NCI-H1417 (cell line): ENCODE measurements at places on chromosomes 11 and 22.

DNA sequence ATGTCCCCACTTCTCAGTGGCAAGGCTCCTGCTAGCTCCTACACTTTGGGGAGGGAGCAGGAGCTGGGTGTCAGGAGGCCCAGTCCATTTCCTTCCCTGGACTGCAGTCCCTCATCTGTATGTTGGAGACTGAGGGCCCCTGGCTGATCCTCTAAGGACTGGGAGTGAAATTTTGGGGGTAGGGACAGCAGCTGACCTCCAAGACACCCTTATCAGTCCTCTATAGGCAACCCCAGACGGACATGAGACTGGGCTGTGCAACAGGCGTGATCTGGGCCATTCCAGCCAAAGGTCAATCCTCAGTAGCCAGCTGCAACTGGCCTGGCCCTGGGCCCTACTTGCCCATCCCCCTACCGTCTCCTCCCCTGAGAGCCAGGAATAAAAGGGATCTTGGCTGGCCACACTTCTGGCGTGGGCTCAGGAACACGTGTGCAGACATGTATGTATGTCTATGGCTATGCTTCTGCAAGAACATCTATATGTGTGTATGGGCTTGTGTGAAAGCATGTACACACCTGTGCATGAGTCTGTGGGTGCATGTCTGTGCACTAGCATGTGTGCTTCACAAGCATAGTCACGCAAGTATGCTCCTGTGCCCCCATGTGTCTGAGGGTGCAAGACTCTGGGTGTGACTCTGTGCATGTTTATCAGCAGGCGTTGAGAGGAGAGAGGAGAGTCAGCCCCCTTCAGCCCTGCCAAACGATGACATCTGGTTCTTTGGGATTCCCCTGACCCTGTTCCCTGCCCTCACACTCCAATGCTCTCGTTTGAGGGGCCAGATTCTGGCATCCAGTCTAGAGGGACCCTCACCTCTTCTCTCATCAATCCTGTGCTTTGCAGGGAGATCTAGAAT, 24.6 kb upstream of the DGAT2 start:
- no peak for DNase-seq

GRCh38 chr22:48277868-48278581, 1515.6 kb downstream of the TBC1D22A start:
- DNase-seq = no peak

DNA sequence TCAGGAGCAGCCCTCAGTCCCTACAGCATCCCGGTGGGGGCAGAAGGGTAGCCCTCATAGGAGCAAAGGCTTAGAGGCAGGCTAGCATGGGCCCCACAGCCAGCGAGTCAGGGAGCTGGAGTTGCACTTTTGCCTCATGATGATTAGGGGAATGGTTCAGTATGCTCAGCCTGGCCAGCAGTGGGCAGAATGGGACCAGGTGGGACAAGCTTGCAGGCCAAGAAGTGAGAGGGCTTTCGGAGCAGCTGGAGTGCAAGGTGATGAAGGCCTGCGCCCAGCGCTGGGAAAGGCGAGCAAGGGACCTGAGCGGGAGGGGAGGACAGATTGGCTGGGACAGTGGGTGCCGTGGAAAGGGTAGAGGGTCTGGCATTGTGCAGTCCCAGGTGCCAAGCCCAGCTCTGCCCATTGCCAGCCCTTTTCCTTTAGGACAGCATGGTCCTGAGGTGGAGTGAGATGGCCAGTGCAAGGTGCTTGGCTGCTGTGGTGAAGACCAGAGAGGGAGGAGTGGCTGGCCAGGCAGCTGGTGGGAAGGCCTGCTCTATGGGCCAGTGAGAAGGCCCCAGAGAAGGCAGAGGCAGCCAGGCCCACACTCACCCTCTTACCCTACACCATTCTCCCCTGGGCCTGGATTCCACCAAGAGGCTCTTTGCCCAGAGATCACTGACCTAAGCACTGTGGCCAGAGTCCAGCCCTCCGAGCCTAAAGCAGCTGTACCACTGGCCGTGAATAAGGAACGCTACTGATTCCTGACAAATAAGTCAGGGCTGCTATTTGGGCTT, 47.9 kb upstream of the SUSD2 start:
- no peak for DNase-seq

GRCh38 chr11:35040221-35040942, 98.6 kb upstream of the CD44 start:
- DNase-seq = no peak

GRCh38 chr11:88324562-88325345, 12.8 kb downstream of the CTSC start:
- no peak for DNase-seq

DNA sequence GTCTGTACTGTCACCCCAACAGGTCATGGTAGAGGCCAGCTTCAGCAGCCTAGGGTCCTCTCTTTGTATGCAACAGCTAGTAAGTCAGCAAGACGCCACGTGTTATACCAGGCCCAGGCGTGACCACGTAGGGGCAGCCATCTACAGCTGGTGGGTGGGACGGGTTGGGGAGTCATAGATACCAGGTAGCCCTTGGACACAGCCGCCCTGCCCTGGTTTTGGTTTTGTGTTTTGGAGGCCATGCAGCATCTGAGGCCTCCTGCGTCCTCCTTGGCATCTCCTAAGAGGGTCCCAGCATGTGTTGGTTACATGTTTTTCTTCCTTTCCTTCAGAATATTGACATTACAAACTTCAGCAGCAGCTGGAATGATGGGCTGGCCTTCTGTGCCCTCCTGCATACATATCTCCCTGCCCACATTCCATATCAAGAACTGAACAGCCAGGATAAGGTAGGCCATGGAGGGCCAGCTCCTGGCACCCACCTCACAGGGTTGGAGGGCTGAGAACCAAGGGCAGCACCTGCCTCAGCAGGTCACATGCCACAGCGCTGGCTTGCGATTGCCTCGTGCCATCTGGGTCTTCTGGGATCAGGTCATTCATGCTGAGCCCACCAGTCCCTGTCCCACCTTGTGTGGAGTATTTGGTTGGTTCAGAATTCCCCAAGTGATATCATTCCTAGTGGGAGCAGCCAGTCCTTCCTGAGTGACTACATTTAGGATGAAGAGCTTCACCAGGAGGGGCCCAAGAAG, 16.0 kb upstream of the ADORA2A start:
- DNase-seq = no peak

DNA sequence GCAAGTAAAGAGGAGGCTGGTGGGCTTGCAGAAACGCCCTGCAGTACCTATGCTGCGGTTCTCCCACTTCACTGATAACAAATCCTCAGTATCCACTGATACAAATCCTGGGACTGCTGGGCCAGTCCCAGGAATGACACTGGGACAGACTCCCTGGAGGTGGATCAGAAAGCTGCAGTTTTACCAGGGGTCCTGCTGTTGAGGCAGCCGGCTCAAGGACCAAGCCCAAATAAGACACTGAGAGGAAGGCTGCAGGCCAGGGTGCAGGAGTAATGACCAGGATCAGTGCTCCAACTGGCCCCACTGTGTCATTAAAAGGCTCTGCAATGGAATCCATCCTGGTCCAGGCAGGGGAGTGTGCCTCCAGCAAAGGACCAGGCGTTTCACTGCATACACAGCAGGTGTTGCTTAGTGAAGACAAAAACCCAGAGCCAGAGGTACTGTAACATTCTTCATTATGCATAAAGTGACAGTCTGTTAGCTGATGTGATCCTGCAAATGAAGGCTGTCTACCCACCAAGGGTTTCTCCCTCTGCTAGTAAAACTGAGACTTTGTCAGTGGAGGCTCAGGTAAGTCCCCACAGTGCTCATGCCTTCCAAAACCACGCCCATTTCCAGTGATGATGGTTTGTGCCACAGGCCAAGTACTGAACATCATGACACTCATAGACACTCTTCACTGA, 1.4 kb upstream of the C22orf39 start:
- no peak for DNase-seq

- DNase-seq = no peak
Measured at GRCh38 chr11:34824425-34824824, 91.8 kb downstream of the APIP start.

GRCh38 chr22:23313791-23314567, 133.7 kb downstream of the BCR start:
- no peak for DNase-seq

- DNase-seq = peak; percentile 95
Measured at GRCh38 chr11:35485656-35486322, 39.6 kb downstream of the PAMR1 start.

- DNase-seq = no peak
Measured at GRCh38 chr11:132853886-132854285, 678.4 kb downstream of the OPCML start.

- DNase-seq = peak; percentile 27
Measured at GRCh38 chr11:124068601-124069110, 27.5 kb upstream of the OR10G7 start.

DNA sequence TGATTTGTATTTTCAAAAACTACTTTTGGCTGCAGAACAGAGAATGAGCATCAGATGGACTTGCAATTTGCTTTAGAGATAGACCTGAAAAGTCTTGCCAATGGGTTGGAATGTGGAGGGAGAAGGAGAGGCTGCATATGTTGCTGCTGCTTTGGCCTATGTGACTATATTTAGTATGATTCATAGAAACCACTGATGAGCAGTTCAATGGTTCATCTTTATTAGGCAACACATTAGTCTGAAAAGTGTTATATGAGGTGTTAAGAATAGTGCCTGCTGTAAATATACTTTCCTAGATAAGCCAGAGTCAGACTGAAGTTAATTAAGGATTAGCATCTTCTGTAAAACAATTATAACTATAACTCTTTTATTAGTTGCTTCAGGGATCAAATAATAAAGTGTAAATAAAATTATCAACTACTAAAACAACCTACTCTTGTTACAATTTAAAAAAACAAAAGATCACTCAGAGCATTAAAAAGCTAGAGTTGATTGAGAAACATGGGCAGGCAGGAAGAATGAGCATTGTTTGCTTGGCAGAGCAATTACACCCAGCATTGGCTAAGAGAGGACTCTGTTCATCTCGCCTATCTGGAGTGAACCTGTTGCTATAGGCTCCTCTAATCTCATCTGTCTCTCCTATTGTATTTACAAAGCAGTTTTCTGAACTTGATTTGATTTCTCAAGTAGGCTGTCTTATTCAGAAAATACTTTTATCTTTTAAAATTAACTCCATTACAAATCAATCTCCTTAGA, 36.3 kb downstream of the HORMAD2 start:
- peak; percentile 6 for DNase-seq

GRCh38 chr22:25453058-25453457, 111.4 kb upstream of the GRK3 start:
- no peak for DNase-seq

- DNase-seq = no peak
Measured at GRCh38 chr11:86570020-86570419, 102.4 kb downstream of the ME3 start.

- DNase-seq = no peak
Measured at GRCh38 chr11:13717331-13717730, 48.9 kb downstream of the FAR1 start.

GRCh38 chr22:49016909-49017481, 810.7 kb downstream of the BRD1 start:
- no peak for DNase-seq

DNA sequence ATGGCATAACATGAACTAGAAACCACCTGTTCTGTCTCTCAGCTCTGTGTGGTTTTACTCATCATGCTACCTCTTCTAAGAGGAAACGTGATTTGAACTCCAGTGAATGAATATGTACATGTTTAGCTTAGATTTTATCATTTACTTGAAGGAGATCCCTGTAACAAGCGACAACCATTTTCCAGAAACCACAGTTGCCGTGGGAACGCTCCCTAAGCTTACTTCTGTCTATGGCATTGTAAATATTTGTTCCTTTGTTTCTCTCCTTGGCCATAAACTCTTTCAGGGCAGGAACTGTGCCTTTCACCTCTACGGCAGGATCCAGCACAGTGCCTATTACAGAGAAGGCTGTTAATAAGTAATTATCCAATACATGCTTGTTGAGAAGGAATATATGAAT, 17.1 kb upstream of the TPH1 start:
- peak; percentile 30 for DNase-seq

DNA sequence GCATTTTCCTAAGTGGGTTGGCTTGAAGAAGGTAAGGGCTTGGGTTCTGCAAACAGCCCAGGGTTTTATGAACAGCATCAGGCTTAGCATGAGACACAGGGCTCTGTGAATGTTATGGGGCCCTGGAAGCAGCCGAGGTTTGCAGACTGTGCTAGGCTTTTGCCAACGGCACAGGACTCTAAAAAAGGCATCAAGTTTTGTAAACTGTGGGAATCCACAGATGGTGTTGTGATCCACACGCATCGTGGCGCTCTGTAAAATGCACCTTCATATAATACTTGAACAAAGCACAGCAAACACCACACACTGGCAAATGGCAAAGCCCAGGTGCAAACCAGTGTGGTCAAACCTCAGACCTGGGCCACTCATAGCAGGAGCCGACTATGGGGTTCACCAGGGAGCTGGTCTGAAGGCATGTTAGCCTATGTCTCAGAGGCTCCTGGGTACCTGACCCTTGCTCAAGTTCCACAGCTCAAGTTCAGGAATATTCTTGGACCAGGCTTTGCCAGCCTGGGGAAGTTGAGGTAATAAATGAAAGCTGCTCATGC, 2.4 kb upstream of the SLCO2B1 start:
- no peak for DNase-seq

- DNase-seq = peak; percentile 68
Measured at GRCh38 chr11:86515297-86516094, 140.8 kb downstream of the CCDC81 start.

GRCh38 chr11:36478700-36479329, 31.3 kb downstream of the TRAF6 start:
- DNase-seq = peak; percentile 82

DNA sequence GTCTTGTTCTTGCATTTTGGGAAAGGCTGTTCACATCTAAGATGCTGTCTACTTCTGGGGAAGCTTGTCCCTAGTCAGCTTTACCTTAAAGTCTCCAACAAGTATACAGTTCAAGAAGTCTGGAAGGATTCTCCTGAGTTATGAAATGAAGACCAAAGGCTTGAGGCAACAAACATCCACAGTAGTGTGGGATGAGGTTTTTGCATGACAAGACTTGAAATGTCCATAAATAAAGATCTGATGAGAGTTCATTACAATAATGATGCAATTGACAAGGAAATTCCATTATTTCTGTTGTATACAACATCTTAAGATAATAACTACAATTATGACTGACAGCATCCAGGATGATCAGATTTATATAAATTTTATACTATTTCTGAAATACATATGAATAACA, 21.3 kb upstream of the KDM4E start:
- no peak for DNase-seq

DNA sequence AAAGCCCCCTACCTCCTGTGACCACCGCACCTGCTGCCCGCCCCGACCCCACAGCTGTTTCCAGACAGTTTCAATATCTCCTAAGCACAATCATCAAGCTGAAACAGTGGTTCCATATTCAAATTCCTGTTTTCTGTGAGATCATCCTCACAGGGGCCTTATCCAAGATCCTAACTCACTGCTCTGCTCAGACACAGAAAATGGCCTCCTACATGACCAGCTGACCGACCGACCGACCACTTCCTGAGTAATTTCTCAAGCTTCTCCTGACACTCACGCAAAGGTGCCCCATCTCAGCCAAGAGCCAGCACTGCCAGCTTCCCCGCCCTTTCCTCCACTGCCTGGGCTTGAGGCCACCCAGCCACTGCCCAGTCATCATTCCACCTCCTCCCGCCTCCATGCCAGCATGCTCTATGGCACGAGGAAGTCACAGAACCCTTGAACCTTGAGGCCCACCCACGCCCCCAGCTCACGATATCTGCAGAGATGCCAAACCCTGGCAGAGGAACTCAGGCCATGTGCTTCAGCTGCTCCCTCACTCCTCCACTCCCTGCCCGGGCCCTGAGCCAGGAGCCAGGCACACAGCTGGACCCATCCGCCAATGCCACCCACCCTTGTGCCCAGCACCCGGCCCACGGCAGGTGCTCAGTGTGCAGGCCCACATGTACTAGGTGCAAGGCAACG, 14.0 kb downstream of the KIAA0930 start:
- no peak for DNase-seq

GRCh38 chr11:129503646-129504045, 128.0 kb downstream of the BARX2 start:
- no peak for DNase-seq

GRCh38 chr11:102794382-102794781, 3.6 kb downstream of the MMP1 start:
- peak; percentile 16 for DNase-seq
